ENCODE measurements at places on chromosomes 1 and 21.

DNA sequence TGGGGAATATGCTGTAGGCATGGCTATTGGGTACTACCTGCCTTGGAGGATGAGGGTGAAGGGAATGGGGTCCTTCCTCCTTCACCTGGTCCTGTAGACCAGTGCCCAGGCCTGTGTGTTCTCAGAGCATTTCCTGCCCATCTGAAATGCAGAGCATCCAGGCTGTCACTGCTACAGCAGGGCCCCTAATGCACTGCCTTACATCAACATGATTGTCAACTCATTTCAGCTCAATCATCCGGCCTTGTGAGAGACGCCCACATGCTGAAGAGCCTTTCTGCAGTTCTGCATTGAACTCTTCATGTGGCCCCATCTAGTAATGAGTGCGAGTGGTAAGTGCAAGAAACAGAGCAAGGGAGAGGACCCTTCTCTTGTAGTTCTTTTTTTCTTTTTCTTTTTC, 39.8 kb upstream of the SRP9 start:
- DNase-seq, result no peak

DNA sequence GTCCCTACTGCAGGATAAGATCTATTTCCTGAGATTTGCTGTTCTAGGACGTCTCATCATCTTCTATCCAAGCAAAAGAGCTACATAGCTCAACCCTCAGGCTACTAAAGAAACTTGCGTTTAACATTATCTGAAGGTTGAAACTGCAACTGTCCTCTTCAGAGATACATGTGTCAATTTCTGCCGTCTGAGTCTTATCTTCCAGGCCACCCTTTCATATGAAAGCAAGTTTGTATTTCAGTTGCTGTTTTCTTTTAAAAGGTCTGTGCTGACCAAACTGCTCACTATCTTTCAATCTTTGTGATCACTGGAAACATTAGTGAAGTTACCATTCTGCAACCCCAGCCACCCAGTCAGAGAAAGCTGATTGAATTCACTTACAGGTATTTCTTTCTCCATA, 108.6 kb upstream of the RAB3GAP2 start:
- no peak for DNase-seq

DNA sequence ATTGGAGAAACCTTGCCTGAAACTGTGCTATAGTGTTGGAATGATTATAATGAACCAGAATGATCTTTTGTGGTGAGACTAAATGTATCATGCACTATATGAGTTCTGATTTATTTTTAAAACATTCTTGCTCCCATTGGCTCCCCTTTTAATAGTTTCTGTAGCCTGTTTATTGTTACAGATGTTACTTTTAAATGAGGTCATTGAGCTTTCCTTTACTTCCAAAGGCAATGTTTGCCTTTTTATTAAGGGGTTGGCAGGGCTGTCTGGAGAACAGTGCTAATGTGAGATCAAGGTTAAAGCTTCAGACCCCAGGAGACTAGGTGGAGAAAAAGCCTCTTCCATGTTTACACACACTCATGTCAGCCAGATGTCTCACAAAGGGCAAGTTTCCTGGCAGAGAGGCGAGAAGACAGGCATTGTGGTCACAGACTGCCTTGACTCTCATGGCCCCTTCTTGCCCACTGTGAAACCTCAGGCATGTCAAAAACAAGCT, 120.6 kb upstream of the RAVER2 start:
- DNase-seq, result no peak

DNA sequence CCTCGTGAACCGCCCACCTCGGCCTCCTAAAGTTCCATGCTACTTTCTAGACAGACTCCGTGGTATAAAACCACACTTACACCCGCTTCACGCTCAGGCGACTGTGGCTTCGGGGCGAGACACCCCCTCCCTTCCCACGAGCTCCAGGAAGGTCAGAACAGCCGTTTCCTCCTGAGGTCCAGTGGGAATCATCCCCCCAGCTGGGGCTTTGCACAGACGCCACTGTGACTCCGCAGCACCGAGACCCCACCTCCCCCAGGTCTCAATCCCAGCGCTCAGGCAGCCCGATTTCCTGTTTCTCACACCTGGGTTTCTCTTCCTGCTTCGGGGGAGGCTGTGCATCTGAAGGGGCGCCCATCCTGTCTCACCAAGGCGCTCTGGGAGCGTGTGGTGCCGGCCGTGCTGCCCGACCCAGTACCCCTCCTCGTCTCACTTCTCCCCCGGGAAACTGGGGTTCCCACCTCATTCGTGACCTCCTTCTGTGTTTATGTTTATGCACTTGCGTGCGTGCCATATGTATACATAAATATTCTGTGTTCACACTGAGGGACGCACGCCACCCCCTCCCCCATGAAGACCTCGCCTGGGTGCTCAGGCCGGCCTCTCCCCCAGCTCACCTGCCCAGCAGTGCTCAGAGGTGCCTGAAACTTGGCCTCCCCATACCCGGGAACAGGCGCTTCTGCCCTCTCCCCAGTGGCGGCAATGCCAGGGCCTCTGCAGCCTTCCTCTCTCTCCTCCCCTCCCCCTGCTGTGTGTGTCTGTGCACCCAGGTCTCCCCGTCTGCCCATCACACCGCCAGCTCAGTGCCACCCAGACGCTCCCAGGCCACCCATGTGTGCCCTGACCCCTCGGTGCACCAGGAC, 14.6 kb downstream of the SLC35E2B start:
- no peak for DNase-seq

- DNase-seq, result no peak
These were observed 10.7 kb upstream of the RGS16 start for GRCh38 chr1:182614796-182615454.

DNA sequence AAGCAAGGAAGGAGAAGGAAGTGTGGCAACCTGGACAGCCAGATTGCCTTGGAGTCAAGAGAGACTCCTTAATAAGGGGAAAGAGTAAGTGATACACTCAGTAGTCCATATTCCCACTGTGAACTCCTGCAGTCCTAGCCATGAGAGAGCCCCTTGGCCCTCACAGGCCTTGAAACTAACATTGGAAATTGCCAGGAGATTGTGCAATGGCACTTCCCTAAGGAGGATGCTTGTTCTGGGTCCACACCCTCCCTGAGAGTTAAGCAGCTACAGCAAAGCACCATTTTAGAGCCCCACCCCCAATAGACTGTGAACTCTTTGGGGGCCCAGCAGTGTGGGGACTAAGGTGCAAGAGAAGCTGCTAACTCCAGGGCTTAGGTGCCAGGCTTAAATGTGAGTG, 367.7 kb upstream of the CAMK1G start:
- no peak for DNase-seq

DNA sequence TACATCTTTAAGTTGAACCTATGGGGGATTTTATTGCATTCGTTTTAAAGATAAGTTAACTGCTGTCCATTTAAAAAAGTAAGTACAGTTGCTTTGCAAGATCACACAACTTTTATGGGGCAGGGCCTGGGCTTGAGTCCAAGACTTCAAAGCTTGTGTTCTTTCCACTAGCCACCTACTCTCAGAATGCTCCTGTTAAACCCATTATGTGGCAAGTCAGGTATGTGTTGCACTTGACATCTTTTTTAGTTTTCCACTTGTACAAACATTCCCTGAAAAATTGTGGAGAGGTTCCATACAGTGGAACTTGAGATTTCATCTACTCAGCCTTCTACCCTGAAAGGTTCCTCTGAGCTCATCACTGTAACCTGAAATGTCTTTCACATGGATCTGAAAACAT, 235.5 kb upstream of the SGIP1 start:
- no peak for DNase-seq

- DNase-seq, result peak; percentile 37
These were observed 175.9 kb downstream of the LHX8 start for GRCh38 chr1:75310067-75310466.

GRCh38 chr1:10615932-10616671, 141.4 kb downstream of the PEX14 start:
- DNase-seq, result no peak

- DNase-seq, result peak; percentile 15
These were observed 14.8 kb upstream of the PIGM start for GRCh38 chr1:160046494-160047110.

DNA sequence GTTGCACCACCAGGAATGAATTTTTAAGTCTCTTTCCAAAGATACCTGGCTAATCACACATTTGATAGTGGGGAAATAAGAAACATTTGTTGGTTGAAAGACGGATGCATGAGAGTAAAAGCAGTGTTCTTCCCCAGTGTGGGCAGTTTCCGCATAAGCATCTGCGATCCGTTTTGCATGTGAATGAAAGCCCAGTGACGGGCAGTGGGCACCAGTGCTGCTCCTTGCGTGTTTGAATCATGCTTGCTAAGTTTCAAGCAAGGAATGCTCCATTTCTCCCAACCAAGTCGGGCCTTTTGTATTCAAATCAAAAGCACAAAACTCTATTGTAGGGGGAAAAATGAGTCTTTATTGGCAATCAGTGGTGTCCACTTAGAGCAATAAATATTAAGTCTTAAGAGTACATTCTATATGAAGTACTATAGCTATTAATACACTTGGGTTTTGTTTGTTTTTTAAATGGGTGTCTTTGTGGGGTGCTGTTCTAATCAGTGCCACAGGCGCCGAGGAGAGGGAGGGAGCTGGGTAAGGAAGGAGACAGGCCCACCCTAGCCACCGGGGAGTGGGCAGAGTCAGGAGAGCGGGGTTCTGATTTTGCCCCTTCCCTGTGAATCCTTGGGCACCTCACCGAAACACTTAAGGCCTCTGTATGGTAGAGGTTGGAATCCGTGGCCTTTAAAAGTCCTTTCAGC, 750 bp upstream of the PTGFRN start:
- DNase-seq, result no peak

GRCh38 chr1:188371295-188371806, 1542.6 kb downstream of the PLA2G4A start:
- no peak for DNase-seq

GRCh38 chr1:173925306-173926242, 8.4 kb upstream of the SERPINC1 start:
- DNase-seq, result no peak

GRCh38 chr1:92992054-92992453, 30.8 kb upstream of the DIPK1A start:
- DNase-seq, result no peak

All from NCI-H226 (cell line).